HL-60 (cell line): ENCODE measurements at places on chromosomes 1 and 21.

GRCh38 chr1:47805018-47805417, 192.2 kb downstream of the TRABD2B start:
- DNase-seq, result no peak

- DNase-seq, result no peak
Observed at GRCh38 chr1:193799948-193800690, 613.7 kb upstream of the B3GALT2 start.

GRCh38 chr1:113784104-113784779, 25.0 kb upstream of the PHTF1 start:
- DNase-seq, result peak; percentile 75

DNA sequence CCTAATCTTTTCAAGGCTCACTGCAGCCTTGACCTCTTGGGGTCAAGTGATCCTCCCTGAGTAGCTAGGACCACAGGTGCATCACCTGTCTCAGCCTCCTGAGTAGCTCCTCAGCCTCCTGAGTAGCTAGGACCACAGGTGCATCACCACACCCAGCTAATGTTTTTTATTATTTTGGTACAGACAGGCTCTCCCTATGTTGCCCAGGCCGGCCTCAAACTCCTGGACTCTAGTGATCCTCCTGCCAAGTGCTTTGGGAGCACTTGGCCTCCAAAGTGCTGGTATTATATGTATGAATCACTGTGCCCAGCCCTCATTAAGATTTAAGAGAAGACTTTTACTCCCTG, 58.5 kb upstream of the S1PR1 start:
- no peak for DNase-seq

- DNase-seq, result no peak
Observed at GRCh38 chr1:235776396-235776795, 90.3 kb downstream of the LYST start.

- no peak for DNase-seq
Observed at GRCh38 chr1:233097959-233098580, 147.7 kb downstream of the NTPCR start.

DNA sequence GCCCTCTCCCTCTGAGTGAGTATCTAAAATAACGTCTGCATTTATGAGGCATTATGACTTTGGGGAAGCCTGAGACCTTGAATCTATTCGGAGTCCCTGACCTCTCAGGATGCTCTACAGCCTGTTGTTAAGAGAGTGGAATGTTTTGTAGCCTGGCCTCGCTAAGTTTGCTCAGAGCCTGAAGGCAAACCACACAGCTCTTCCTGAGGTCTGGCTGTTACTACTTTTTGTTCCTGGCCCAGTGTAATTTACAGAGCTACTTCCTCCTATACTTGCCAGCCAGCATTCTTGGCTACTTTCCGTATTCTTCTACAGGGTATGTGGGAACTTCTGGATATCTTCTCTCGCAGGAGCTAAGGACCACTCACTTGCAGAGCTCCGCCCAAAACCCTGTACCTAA, 3.6 kb upstream of the ZMYM4 start:
- no peak for DNase-seq

- DNase-seq, result no peak
Observed at GRCh38 chr1:178142806-178143205, 48.9 kb downstream of the RASAL2 start.

DNA sequence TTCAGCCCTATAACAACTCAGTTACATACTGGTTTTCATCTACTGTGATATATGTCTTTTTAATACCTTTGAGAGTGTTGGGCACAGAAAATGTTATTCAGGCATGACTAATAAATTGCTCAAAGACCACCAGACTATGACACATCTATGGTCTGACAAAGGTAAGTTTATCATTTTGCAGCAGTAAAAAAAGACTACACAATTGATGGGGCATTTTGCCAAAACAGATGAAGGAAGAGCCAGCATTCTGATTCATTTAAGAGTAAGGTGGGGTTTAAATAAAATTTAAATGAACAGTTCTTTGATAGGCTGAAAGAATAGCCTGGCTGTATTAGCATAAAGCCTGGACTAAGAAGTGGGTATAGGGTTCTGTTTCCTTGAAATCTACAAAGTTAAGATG, 8.8 kb upstream of the RNPC3 start:
- no peak for DNase-seq

DNA sequence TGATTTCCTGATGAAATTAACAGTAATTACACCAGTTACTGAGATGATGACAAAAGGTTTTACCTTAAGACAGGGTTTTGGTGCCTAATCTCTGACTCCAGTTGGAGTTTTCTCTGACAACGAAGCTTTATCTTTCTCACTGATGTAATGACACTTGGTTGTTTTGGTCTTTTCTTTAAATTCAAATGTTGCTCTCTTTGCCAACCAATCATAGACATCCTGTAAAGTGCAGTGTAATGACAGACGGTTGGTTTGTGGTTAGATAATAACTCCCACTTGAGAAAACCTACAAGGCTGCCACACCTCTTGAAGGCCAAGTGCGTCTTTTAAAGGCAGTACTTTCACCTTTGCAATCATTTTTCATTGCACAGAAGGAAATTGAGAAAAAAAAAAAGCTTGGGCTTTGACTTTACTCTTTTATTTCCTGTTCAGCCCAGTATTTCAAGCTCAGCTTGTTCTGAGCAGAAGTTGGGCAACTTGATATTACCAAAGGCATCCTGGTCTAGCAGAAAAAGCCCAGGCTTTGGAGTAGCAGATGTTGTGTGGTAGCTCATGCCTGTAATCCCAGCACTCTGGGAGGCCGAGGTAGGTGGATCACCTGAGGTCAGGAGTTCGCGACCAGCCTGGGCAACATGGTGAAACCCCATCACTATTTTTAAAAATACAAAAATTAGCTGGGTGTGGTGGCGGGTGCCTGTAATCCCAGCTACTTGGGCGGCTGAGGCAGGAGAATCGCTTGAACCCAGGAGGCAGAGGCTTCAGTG, 14.9 kb downstream of the PDIK1L start:
- DNase-seq, result peak; percentile 83

DNA sequence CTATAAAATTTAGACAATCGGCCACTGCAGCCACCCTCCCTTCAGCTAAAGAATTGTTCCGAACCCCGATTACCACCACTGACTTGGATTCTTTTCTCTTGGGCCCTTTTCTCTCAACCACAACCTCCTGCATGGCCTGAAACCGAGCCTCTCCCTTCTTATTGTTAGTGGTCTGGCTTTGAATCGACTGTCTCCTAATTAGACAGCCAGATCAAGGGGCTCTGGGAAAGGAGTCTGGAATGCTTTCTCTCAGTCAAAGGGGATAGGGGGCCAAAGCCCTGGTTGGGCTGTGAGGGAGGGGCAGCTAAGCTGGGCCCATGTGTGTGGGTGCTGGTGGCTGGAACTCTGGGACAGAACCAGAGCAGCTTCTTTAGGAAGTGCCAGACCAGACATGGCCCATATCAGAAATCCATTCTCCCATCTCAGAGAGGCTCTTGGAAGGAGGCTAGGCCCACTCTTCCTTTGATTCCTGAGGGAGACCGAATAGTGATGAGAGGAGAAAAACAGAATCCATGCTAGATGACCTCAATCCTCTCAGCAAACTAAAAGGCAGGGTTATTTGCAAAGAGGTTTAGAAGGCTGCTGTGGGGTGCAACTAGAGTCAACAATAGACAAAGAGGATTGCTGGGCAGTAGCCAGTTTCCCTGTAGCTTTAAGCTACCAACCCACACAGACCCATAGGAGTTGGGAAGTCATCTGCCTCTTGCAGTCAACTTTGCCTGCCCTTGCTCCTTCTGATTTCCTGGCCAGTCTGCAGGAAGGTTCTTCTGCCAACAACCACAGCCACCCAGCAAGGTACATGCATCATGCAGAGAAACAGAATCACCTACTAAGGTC, 117.6 kb downstream of the AK5 start:
- DNase-seq, result no peak

DNA sequence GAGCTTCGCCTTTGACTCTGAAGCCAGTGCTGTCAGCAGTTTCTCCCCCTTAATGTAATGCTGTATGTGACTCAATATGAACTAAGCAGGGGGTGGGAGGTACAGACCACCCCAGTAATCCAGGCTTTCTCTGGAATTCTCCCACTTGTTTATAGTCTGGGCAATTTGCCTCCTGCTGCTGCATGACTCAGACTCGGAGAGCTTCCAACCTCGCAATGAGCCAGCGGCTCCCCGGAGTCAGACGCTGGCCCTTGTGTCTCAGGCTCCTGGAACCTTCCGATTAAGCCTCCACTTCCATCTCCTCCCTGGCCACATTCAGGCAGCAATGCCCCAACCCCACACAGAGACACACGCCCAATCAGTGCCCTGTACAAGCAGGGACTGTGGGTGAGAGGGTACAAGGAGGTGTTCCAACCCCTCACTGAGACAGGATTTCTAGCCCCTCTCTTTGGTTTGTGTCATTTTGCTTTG, 471.7 kb upstream of the VAMP3 start:
- no peak for DNase-seq

DNA sequence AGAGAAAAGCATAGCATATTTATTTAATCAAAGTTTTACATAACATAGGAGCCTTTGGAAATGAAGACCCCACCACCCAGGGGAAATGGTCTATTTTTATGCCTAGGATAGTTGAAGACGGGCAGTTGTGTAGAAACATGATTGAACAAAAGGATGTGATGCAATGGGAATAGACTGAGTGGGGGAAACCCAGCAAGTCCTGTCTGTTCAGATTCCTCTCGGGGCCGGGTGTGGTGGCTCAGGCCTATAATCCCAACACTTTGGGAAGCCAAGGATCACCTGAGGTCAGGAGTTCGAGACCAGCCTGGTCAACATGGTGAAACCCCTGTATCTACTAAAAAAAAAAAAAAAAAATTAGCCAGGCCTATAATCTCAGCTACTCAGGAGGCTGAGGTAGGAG, 298.3 kb downstream of the MATN1 start:
- no peak for DNase-seq

- no peak for DNase-seq
Observed at GRCh38 chr1:172801771-172802322, 142.9 kb downstream of the FASLG start.

DNA sequence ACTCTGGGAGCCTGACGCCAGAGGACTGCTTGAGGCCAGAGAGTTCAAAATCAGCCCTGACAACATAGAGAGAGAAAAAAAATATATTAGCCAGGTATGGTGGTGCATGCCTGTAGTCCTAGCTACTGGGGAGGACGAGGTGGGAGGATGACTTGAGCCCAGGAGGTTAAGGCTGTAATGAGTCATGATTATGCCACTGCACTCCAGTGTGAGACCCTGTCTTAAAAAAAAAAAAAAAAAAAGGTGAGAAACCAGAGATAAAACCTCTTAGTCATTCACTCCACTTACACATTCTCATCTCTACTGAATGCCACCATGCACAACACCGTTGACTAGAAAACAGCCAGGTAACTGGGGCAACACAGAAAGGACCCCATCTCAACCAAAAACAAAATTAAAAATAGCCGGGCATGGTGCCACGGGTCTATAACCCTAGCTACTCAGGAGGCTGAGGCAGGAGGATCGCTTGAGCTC, 178.1 kb downstream of the SLC45A1 start:
- no peak for DNase-seq

- no peak for DNase-seq
Observed at GRCh38 chr1:244850099-244850852, 14.1 kb downstream of the HNRNPU start.

DNA sequence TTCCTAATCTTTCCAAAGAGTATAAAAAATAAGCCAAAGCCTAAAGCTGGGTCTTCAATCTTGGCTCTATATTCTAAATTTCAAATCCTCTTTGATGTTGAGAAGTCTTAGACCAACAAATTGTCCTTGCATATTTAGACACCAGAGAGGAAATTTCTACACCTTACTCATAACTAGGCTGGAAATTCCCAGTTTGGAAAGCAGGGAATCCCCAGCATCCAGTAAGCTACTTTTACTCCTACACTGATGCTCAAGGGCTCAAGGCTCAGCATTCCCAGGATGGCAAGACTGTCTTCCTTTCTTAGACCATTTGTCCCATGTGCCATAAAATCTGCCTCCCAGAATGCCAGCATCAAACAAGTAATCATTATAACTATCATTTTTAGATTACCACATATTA, 28.3 kb downstream of the PRDX6 start:
- no peak for DNase-seq

GRCh38 chr21:41135746-41136145, 32.2 kb upstream of the BACE2 start:
- no peak for DNase-seq

DNA sequence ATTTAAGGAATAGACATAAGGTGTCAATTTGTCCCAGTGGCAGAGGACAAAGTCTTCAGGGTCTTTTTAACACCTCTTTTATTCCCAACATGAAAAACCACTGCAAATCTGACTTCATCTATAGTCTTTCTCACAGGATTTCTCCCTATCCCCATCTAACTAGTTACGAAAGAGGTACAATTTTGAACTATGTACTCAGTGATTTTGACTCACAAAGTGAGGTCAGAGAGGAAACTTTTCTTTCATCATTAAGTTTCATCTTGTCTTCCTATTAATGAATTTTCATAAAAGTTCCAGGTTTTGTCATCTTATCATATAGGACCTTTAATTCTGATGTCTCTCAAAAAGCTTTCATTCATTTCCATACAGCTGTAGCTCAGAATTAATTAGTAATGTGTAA, 63.3 kb downstream of the ASH1L start:
- no peak for DNase-seq

GRCh38 chr1:230851291-230851691, 17.0 kb downstream of the C1orf198 start:
- no peak for DNase-seq

GRCh38 chr1:240909701-240910457, 297.9 kb upstream of the GREM2 start:
- DNase-seq, result no peak

GRCh38 chr1:186374303-186375151, 526 bp downstream of the TPR start:
- peak; percentile 41 for DNase-seq

GRCh38 chr1:160681066-160681890, 30.3 kb downstream of the CD48 start:
- peak; percentile 75 for DNase-seq

DNA sequence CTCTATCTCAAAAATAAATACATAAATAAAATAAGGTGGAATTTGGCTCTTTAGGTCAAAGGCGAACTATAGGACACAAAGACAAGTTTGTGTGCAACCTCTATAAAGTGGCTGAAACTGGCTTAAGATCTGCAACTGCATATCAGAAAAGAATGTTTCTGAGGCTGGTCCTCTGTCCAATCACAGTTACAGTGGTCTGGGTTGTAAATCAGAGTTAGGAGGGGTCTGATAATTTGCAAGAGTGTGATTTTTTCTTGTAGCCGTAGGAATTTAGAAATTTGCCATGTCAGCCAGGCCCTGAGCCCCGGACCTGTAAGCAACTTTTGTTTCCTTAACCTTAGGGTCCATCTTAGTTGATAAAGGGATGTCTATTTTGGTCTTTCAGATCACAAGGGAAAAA, 27.8 kb downstream of the CMPK1 start:
- DNase-seq, result no peak

DNA sequence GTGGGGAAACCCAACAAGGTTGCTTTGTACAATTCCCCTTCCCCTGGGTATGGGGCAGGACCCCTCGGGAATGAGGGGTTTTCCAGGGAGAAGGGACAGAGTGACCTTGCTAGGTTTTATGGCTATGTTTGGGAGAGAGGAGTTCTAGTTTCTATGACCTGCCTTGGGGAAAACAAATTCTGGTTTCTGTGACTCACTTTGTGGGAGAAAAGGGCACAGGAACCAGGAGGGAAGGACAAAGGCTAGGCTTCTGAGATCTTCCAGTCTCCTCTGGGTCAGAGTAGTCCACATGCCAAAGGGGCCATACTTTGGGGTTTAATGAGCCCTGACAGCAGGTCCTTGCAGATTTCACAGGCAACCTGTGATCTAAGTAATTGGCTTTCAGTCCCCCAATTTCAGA, 5.5 kb upstream of the PTGER3 start:
- no peak for DNase-seq
